Thoracic aorta (tissue), 2 donors: ENCODE measurements at places on chromosomes 2 and 18.

DNA sequence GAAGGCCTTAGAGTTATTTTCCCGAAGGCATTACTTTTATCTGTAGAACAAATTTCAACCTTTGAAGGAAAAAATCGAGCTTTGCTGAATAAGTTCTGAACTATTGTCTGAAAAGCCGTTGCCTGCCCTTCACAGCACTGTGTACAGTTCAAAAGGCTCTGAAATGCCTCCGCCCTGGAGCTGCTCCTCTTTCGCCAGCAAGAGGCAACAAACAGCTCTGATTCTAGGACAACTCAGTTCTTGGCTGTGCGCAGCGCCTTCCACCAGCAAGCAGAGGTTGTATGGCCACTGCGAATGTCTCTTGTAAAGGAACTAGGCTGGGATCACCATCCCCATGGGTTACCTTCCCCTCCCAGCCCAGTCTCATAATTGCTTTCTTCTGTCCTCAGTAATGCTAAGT lies 308.5 kb downstream of the GBX2 start:
- DNase-seq = no peak

DNA sequence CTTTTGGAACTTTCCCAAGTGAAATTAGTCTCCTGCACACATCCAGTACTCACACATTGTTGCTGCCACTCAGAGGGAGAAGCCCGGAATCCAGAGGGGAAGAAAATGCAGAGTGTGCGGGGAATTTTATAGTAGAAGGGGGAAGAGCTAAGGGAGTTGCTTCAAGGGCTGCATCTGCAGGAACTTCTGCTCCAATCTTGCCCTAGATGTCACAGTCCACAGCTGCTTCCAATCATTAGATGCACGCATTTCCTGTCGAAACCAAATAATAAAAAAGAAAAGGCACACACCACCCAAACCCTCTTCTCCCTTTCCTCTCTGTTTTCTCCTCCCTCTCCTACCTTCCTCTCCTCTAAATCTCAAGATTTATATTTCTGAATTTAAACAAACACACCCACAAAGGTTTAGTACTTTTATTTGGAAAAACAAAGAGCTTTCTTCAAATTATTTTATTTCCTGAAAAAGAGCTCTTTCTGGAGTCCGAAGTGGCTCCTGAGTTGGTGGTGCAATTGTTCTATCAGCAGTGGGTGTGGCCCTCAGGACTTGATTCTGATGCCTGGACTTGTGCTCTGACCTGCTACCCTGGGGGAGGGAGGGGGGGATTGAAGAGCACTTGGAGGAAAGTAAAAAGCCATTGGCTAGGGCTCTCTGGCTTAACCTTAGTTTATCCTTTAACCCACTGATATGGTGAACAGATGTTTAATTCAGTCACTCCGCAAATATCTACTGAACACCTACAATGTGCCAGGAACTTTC lies 72.0 kb downstream of the KCNE4 start:
- no peak for DNase-seq

DNA sequence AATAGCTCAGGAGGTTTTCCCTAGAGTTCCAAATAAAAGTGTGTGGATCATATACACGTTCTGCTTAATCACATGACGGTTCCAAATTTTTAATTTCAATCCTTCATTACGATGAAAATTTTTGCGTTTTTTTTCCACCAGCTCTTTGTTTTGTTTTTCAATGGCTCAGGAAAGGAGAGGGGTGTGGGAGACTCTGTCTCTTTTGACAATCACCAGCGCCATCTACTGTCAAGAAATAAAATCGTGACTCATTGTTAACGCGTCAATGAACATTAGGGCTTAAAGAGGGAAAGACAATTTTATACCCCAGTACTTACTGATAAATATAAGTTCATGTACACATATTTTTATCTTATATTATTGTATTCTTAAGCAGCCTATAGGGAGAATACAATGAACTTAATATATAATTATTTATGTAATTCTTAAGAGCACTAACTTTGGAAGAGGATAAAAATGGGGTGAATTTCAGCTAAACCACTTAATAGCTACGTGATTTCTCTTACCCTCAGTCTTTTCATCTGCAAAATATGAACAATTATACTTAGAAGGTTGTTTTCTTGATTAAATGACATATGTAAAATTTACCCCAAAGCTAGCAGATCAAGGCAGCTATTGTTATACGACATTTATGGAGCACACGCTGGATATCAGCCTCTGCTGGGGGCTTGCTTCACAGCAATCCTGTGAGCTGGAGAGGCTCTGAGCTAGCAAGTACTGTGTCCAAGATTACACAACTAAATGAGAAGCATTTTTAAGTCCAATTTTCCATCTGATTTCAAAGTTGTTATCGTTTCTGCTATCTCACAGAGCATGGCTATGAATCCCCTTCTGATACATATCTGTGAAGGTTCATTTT lies 47.4 kb upstream of the RMDN2 start:
- DNase-seq = no peak

GRCh38 chr2:229419158-229419557 lies 148.1 kb upstream of the PID1 start:
- no peak for DNase-seq
